Neural progenitor cell (in vitro differentiated cells): ENCODE measurements at places on chromosomes 13 and 19. TPM values are rescaled to one million over a fixed set of nuclear protein-coding genes. Genes with fewer than 3 reads are reported as not detected.

- peaks cover 44% of the 10 kb centered on the region for H3K27me3 ChIP-seq
- H3K4me1 ChIP-seq = peaks cover 14% of the 10 kb centered on the region
- no peak overlapping the region for H3K27ac ChIP-seq
- H3K4me3 ChIP-seq = no peak overlapping the region
These were observed 9.8 kb downstream of the JOSD2 start for GRCh38 chr19:50501186-50501567.

DNA sequence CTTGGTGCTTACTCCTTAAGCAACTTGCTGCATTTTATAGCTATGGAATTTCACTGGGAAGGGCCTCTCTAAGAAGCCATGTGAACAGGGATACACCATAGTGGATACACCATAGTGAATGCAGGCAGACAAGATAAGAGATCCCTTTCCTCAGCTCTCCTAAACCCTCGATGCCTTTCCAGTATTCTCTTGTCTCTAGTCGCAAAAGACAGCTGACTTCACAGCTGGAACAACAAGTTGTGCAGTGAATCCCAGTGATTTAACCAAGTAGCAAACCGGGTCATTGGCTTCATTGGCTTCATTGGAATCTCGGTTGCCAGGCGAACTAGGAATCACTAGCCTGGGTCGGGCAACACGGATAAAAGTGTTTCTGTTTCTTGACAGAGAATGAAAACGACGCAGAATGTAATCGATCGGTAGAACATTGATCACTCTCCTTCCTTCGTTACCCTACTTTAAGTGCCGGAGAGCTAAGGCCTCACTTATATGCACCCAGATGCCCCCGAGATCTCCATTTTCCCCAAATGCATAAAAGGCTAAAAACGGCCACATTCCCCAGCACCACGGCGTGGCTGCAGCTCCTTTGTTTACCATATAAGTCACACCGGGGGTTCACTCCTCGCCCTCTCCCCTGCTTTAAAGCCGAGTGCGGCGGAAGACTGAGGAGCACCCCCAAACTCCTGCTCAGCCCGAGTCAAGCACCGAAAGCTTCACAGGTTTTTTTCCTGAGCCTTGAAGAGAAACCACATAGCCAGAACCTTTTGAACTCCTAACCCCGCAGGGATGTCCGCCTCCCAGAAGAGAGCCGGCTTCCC is 674 bp downstream of the TRPC4 start:
- H3K27ac ChIP-seq = peak overlapping the region; percentile 84
- H3K4me1 ChIP-seq = peaks cover 56% of the 10 kb centered on the region
- H3K36me3 ChIP-seq = no peaks in the 10 kb centered on the region
- H3K4me3 ChIP-seq = peak overlapping the region; percentile 94
- DNase-seq = peak; percentile 71

Gene C2CD4C
- 2.3 and 18.6 TPM in 2 replicates for total RNA-seq

GRCh38 chr13:108210551-108210950 is 4.8 kb downstream of the LIG4 start:
- no peak overlapping the region for H3K4me3 ChIP-seq
- H3K4me1 ChIP-seq = peaks cover 3% of the 10 kb centered on the region
- H3K27ac ChIP-seq = no peak overlapping the region
- no peaks in the 10 kb centered on the region for H3K36me3 ChIP-seq
- no peak for DNase-seq
- H3K27me3 ChIP-seq = no peaks in the 10 kb centered on the region

Gene CGB1
- total RNA-seq = not detected in 2 replicates

Gene FAM83E
- 0.06 and 2.6 TPM in 2 replicates for total RNA-seq

- H3K36me3 ChIP-seq = no peaks in the 10 kb centered on the region
- no peaks in the 10 kb centered on the region for H3K27me3 ChIP-seq
- no peak overlapping the region for H3K4me3 ChIP-seq
- no peak overlapping the region for H3K27ac ChIP-seq
These were observed 315.8 kb upstream of the KLF12 start for GRCh38 chr13:74449811-74450524.

GRCh38 chr19:29268103-29268502 is 55.2 kb upstream of the UQCRFS1 start:
- H3K4me1 ChIP-seq = peaks cover 15% of the 10 kb centered on the region
- H3K4me3 ChIP-seq = no peak overlapping the region
- DNase-seq = no peak
- H3K27me3 ChIP-seq = no peaks in the 10 kb centered on the region
- no peaks in the 10 kb centered on the region for H3K36me3 ChIP-seq
- H3K27ac ChIP-seq = no peak overlapping the region

GRCh38 chr13:25371875-25372283 is at the start of gene ATP8A2:
Gene ATP8A2 (plus strand): TSS chr13:25371974. CDS start chr13:25372213, 239 bp downstream.
- peaks cover 70% of the 10 kb centered on the region for H3K27me3 ChIP-seq
- H3K4me1 ChIP-seq = no peaks in the 10 kb centered on the region
- H3K4me3 ChIP-seq = peak within 1 kb of the TSS; percentile 90
- DNase-seq = peak; percentile 78
- H3K27ac ChIP-seq = no peak within 1 kb of the TSS

DNA sequence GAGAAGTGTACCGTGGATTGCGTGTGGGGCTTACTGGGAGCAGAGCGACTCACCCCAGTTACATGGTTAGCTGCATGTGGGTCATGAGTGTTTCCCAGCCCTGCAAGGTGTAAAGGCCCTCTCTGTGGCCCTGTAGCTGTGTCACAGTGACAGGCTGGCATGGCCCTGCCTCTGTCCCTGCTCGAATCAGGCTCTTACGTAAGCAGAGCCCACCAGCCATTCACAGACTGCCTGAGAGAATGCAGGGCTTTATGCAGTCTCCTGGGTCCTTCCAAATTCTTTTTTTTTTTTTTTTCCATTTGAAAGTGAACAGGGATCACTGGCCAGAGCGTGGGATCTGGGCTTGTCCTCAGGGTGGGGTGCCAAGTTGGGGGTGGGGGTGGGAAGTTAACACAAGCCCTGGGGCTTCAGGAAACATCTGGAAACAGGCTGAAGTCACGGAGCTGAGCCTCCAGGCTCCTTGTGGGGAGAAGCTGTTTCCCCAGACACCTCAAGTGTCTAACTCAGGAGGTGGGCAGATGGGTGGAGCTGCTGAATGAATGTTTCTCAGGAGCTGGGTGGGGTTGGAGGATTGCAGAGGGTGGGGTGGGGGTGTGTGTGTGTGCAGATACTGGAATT is 13.4 kb downstream of the TECR start:
- H3K4me1 ChIP-seq = no peaks in the 10 kb centered on the region
- H3K27me3 ChIP-seq = no peaks in the 10 kb centered on the region
- H3K4me3 ChIP-seq = no peak overlapping the region
- DNase-seq = no peak
- peak overlapping the region; percentile 37 for H3K27ac ChIP-seq

Gene SMG9
- total RNA-seq = 33.1 and 33.4 TPM in 2 replicates

Gene RFPL4A
- total RNA-seq = not detected in 2 replicates

DNA sequence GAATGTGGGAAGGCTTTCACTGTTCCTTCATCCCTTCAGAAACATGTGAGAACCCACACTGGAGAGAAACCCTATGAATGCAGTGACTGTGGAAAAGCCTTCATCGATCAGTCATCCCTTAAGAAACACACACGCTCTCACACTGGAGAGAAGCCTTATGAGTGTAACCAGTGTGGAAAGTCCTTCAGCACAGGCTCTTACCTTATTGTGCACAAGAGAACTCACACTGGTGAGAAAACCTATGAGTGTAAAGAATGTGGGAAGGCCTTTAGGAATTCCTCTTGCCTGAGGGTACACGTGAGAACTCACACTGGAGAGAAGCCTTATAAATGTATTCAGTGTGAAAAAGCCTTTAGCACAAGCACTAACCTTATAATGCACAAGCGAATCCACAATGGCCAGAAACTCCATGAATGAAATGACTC is 18.6 kb downstream of the ZNF177 start:
- H3K4me3 ChIP-seq = no peak overlapping the region
- H3K27ac ChIP-seq = no peak overlapping the region
- H3K27me3 ChIP-seq = no peaks in the 10 kb centered on the region
- H3K4me1 ChIP-seq = no peaks in the 10 kb centered on the region

- H3K4me3 ChIP-seq = no peak overlapping the region
- DNase-seq = no peak
- peaks cover 15% of the 10 kb centered on the region for H3K4me1 ChIP-seq
- H3K27me3 ChIP-seq = no peaks in the 10 kb centered on the region
- peaks cover 7% of the 10 kb centered on the region for H3K36me3 ChIP-seq
- no peak overlapping the region for H3K27ac ChIP-seq
These were observed 2.3 kb downstream of the ZNF714 start for GRCh38 chr19:21084343-21084742.

DNA sequence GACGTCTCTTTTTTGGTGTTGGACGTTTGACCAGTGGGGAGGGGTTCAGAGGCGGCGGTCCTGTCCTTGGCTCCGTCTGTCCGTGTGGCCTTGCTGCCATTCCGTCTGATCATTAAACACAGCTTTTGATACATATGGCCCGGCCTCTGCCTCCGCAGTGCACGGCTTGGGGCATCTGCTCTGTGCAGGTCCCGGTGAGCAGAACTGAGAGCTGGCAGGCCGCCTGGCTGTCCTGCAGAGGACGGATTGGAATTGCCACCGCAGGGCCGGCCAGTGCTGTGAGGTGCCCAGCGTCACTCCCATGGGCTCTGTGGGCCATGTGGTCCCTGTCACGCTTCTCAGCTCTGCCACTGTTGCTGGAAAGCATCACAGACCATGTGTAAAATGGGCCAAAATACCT is 5.4 kb upstream of the TMPRSS9 start:
- no peak overlapping the region for H3K4me3 ChIP-seq
- H3K27me3 ChIP-seq = peaks cover 18% of the 10 kb centered on the region
- no peak overlapping the region for H3K27ac ChIP-seq
- H3K36me3 ChIP-seq = no peaks in the 10 kb centered on the region
- no peaks in the 10 kb centered on the region for H3K4me1 ChIP-seq

- no peaks in the 10 kb centered on the region for H3K36me3 ChIP-seq
- no peaks in the 10 kb centered on the region for H3K27me3 ChIP-seq
- no peak overlapping the region for H3K4me3 ChIP-seq
- DNase-seq = no peak
- no peak overlapping the region for H3K27ac ChIP-seq
These were observed 148.7 kb downstream of the KCTD12 start for GRCh38 chr13:76737526-76737925.

- H3K4me1 ChIP-seq = peaks cover 5% of the 10 kb centered on the region
- H3K27me3 ChIP-seq = peaks cover 98% of the 10 kb centered on the region
- peak within 1 kb of the TSS; percentile 61 for H3K4me3 ChIP-seq
- no peaks in the 10 kb centered on the region for H3K36me3 ChIP-seq
- DNase-seq = peak; percentile 52
These were observed at the start of gene ERFL for GRCh38 chr19:41928221-41928683. Gene ERFL (minus strand): TSS chr19:41928449. CDS start chr19:41912919, 15,530 bp downstream.

DNA sequence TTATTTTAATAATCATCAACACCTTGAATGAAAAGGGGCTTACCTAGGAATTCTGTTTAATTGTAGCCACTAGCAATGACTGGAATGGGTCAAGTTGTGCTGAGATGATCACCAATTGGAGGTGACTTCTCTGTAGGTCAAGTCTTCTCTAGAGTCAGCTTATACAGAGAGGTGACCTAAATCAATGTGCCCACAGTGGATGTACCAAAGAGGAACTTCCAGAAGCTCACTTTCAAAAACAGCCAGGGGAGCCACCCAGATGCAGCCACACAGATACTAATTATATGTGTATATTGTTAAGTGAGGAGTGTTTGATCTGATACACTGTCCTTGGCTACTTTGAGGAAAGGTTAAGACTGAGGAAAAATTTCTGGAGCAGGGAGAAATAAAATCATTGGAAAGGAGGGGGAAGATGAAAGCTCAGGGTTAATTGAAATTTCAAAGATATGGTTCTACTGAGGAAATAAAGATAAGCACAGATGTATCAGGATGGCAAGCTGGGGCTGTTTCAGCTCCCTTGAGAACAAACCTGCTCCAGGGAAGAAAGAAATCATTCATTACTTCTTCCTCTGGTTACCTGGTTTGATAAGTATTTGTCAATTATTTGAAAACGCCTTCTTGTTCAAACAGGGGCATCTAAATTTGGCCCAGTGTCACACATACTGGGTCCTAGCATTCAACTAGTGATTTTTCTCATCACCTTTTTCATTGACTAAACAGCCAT is 5.1 kb downstream of the GPR183 start:
- no peaks in the 10 kb centered on the region for H3K36me3 ChIP-seq
- no peak overlapping the region for H3K4me3 ChIP-seq
- no peaks in the 10 kb centered on the region for H3K27me3 ChIP-seq
- no peak for DNase-seq
- no peak overlapping the region for H3K27ac ChIP-seq

- no peak overlapping the region for H3K4me3 ChIP-seq
- no peaks in the 10 kb centered on the region for H3K4me1 ChIP-seq
These were observed 73.3 kb downstream of the SLC7A1 start for GRCh38 chr13:29522044-29522685.

DNA sequence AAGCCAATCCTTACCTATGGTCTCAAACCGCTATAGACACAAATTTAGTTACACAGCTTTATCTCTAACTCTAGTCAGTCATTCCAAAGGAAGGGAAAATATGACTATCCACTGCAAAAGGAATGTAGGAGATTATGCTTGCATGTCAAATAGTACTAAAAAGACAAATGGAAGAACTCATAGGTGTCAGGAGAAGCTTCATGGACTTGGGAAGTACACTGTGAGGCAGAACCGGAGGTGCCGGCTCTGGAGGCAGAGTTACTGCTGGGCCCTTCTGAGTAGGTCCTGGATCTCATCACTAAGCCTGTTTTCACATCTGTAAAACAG is 97.5 kb downstream of the FOXO1 start:
- no peak for DNase-seq
- no peaks in the 10 kb centered on the region for H3K36me3 ChIP-seq
- H3K4me3 ChIP-seq = no peak overlapping the region
- no peak overlapping the region for H3K27ac ChIP-seq
- no peaks in the 10 kb centered on the region for H3K4me1 ChIP-seq
- H3K27me3 ChIP-seq = no peaks in the 10 kb centered on the region

GRCh38 chr13:45951724-45952123 is 100.2 kb upstream of the SIAH3 start:
- H3K4me3 ChIP-seq = no peak overlapping the region
- no peaks in the 10 kb centered on the region for H3K4me1 ChIP-seq
- DNase-seq = no peak

Gene ZNF780B
- total RNA-seq = 20.3 and 30.5 TPM in 2 replicates

GRCh38 chr13:52845334-52845761 is 3.1 kb downstream of the PCDH8 start:
- H3K27me3 ChIP-seq = peaks cover 94% of the 10 kb centered on the region
- peaks cover 11% of the 10 kb centered on the region for H3K4me1 ChIP-seq
- no peak overlapping the region for H3K27ac ChIP-seq
- H3K4me3 ChIP-seq = peak overlapping the region; percentile 32
- no peaks in the 10 kb centered on the region for H3K36me3 ChIP-seq
